ENCODE measurements at places on chromosomes 2 and 18.

DNA sequence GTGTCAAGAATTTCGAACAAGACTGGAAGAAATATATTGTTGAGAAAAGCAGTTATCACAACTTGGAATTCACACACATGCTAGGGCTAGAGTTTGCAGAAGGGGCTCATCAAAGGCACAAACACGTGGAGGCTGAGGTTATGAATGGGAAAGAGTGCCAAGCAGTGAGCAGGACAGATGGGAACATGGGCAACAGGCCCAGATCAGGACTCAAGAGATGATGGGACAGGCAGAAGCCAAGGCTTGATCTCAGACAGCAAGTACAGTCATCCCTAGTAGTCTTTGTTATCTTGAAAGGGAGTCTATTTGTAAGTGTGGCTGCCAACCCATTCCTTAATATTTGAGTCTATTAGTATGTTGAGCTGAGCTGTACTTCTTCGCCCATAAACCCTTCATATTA is 22.2 kb upstream of the EPC2 start:
- H3K27ac ChIP-seq: no peak overlapping the region
- no peaks in the 10 kb centered on the region for H3K27me3 ChIP-seq
- no peak overlapping the region for H3K4me3 ChIP-seq
- no peaks in the 10 kb centered on the region for H3K36me3 ChIP-seq

DNA sequence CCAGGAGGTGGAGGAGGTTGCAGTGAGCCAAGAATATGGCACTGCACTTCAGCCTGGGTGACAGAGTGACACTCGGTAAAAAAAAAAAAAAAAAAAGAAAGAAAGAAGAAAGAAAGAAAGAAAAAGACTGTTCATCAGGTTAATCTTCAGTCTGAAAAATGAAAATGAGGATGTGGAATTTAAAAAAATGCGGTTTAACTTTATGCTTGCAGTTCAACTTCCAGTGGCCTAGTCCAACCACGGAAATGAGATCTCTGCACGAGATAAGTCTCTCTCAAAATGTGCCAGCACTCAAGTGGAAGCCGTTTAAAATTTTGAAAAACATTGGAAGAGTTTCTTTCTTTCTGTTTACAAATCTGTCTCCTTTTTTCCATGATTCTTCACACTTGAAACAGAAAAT is 112.1 kb downstream of the DOCK10 start:
- peak overlapping the region; percentile 52 for H3K4me3 ChIP-seq
- DNase-seq: no peak
- H3K27me3 ChIP-seq: no peaks in the 10 kb centered on the region
- H3K27ac ChIP-seq: peak overlapping the region; percentile 71

DNA sequence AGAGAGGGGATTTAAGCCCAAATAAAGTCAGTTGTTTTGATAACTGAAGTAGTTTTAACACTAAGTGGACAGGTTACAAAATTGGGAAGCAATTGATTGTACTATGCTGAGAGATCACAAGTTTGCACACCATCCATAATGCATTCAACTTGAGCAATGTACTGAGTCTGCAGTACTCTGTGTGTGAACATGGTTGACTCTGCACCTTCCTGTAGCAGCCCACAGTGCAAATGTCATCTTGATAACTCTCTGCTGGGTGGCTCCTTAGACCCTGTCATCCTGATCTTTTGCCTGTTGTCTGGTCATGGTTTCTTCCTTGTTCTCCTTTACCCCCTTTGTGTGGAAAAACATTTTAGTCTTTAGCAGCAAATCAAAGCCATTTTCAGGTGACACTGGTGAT is 168.0 kb downstream of the ARHGAP15 start:
- no peak for DNase-seq
- H3K4me1 ChIP-seq: peaks cover 47% of the 10 kb centered on the region
- H3K27ac ChIP-seq: peak overlapping the region; percentile 1
- H3K27me3 ChIP-seq: no peaks in the 10 kb centered on the region
- H3K36me3 ChIP-seq: peaks cover 2% of the 10 kb centered on the region

DNA sequence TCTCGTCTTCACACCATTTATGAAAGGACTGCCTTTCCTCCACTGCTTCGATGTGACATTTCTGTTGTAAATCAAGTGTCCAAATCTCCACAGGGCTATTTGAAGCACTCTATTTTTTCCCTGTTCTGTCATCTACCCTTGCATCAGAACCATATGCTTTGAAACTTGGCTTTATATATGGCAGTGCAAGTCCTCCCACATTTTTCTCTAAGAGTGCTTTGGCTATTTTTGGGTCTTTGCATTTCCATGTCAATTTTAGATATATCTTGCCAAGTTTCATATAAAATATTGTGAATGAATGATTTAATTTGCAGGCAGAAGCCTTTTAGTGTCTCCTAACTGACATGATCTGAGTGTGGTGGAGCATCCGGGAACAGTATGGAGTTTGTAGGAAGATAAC is 37.8 kb upstream of the CBLN2 start:
- no peak overlapping the region for H3K4me3 ChIP-seq
- no peaks in the 10 kb centered on the region for H3K36me3 ChIP-seq
- no peaks in the 10 kb centered on the region for H3K27me3 ChIP-seq
- no peak overlapping the region for H3K27ac ChIP-seq
- no peak for DNase-seq

DNA sequence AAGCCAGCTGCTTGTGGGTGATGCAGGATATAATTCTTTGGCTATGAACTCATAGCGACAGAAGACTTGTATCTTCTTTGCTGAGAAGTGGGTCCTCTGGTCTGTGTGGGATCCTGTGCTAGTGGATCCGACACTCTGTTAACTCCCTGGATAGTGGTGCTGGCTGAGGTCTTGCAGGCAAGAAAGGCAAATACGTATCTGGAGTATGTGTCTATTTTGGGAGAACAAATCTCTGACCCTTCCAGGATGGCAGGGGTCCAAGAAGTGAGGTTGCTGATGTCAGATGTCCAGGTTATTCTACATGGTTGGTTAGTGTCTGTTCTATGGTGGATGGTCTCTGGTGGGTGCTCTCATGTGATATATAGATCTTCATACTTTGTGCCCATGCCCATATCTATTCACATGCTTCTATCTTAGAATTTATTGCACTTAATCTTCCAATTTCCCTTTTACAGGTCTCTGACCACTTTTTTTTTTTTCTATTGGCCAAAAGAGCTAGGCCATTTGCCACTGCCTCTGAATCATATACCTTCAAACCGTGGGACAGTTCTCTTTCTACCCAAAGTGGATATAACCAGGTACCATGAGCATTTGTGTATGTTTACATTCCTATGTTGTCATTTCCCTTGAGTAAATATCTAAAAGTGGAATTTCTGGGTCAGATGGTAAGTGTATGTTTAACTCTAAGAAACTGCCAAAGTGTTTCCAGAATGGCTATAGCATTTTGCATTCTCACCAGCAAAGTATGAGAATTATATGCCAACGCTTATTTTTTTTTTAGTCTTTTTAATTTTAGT is 45.1 kb upstream of the RBMS1 start:
- no peak overlapping the region for H3K27ac ChIP-seq
- H3K4me3 ChIP-seq: no peak overlapping the region
- no peaks in the 10 kb centered on the region for H3K27me3 ChIP-seq
- H3K4me1 ChIP-seq: no peaks in the 10 kb centered on the region
- no peaks in the 10 kb centered on the region for H3K36me3 ChIP-seq
- no peak for DNase-seq

DNA sequence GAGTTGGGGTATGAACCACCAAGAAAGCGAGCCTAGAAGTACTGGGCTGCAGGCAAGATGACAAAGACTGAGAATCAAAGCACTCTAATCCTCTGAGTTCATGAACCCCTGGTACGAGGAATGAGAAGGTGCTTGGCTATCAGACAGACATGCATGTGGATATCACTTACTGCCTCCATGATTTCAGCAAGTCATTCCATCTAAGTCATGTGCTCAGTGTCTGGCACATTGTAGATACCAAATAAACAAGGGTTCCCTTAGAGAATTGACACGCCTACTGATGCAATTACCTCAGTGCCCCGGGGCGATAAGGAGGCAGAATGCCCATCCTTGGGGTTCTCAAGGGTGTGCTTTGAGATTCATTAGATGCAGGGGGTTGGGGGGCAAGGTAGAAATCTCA is 125.6 kb upstream of the PKDCC start:
- no peaks in the 10 kb centered on the region for H3K36me3 ChIP-seq
- peaks cover 11% of the 10 kb centered on the region for H3K27me3 ChIP-seq
- no peak for DNase-seq
- H3K27ac ChIP-seq: no peak overlapping the region
- no peak overlapping the region for H3K4me3 ChIP-seq
- H3K4me1 ChIP-seq: no peaks in the 10 kb centered on the region

DNA sequence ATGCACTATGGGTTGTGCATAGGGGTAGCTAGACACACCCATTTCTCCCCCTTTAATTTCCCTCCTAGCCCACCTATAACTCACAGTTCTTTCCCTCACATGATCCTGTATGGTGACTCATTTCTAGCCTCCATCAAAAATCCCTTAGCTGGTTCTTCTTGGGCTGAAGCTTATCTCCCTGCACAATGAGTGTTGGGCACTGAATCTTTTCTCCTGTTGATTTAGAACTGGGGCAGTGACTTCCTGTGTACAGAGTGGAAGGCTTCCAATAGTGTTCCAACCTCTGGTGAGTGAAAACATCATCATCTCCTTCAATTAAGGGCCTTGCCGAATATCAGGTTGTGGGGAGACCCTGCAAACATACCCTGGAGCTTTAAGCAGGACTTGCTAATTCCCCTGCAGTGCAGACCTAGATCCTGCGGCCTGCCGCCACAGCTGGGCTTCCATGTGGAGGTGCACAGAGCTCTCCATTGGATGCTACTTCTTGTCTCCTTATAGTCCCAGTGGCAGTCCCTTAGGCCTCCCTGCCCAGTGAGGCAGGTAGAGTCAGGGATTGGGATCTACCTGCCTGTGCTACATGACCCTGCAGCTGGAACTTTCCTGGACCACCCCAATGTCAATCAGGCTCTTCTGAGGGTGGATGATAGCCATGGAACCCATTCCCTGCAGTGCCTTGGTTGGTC is 121.8 kb downstream of the PLB1 start:
- no peak for DNase-seq
- peak overlapping the region; percentile 98 for H3K27ac ChIP-seq
- no peaks in the 10 kb centered on the region for H3K36me3 ChIP-seq
- H3K4me1 ChIP-seq: peaks cover 34% of the 10 kb centered on the region
- H3K4me3 ChIP-seq: no peak overlapping the region

- no peaks in the 10 kb centered on the region for H3K27me3 ChIP-seq
- DNase-seq: no peak
- H3K27ac ChIP-seq: no peak overlapping the region
- no peaks in the 10 kb centered on the region for H3K4me1 ChIP-seq
- H3K4me3 ChIP-seq: no peak overlapping the region
- no peaks in the 10 kb centered on the region for H3K36me3 ChIP-seq
Observed at GRCh38 chr2:50126077-50126476, 905.9 kb downstream of the NRXN1 start.

- DNase-seq: no peak
- no peaks in the 10 kb centered on the region for H3K27me3 ChIP-seq
- no peak overlapping the region for H3K27ac ChIP-seq
Observed at GRCh38 chr2:166385313-166385712, 9.6 kb upstream of the SCN9A start.
